CD4-positive, alpha-beta T cell (primary cell): ENCODE measurements at places on chromosomes 6 and 20.

- no peak for DNase-seq
These were observed 17.4 kb downstream of the ITPR3 start for GRCh38 chr6:33638556-33638955.

DNA sequence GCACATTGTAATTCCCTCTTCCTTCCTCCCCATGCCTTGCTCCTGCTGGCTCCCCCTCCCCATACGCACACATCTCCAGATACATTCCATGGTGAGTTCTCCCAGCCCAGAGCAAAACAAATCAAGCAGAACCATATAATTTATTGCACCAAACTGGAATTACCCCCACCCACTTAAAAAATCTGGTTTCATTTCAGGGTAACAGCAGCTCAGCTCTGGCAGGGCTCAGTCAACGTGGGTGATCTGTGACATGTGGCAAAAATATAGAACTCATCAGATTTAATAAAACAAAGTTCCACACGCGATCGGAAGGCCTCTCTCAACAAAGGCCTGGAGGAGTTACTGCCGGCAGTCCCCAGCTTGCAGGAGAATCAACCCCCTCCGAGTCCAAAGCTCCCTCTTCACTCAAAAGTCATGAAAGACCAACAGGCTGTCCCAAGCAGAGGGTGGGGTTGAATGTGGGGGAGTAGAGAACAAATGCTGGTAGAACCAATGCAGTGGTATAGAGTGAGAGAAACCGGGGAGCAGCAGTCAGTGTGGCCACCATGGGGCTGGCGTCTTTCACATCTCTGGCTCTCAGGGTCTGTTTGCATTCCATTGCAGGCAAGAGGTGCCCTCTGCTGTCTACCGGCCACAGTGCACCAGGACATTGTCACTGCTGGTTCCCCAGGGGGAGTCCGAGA, 323.3 kb upstream of the NT5E start:
- DNase-seq, result no peak

- DNase-seq, result no peak
These were observed 103.0 kb downstream of the ZFAND3 start for GRCh38 chr6:37922563-37922962.

DNA sequence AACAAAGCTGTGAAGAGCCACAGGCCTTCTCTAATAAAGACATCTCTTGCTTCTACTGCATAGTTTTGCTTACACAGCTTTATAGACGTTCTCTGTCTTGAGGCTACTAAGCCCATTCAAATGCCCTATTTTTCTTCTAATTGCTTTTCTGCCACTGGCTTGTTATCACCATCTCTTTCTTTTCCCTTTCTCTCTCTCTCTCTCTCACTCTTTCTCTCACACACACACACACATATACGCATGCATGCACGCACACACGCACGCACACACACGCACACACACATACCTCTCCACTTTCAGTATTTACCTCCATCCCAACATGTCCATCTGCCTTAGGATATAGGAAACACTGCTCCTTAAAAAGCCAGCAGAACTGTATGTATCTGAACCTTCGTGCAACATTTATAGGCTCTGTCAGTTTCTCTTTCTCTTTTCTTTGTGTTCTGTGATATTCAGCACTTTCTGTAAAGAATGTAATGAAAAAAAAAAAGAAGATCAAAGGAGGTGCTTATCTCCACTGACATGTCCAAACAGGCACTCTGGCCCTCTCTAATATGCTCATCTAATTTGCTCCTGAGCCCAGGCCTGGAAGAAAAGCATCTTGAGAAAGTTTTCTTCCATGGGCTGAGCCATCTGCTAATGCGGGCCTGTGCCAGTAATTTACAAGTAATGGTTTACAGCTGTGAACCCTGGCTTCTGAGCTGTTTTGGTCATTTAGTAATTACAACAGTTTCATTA, 1046.7 kb upstream of the MAP3K7 start:
- no peak for DNase-seq

GRCh38 chr6:147035886-147036285, 168.3 kb upstream of the STXBP5 start:
- DNase-seq, result no peak

DNA sequence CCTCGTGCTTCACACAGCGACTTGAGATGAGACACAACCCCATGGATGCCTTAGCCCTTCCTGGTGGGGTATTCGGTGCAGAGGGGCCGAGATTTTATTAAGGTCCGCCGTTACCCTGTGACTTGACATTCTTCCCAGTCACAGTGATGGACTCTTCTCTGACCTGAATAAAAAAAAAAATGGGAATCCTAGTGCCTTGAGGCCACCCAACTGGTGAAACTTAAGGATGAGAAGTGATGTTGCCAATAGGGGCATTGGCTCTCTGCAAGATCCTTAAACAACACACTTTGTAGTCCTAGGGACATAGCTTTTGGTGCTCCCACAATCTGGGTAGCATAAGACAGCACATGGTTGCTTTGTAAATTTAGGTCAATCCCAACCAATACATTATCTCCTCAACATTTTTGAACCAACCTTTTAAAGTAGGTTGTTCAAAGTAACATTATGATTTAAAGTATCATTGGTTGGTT, 814 bp upstream of the ADNP start:
- DNase-seq, result no peak

DNA sequence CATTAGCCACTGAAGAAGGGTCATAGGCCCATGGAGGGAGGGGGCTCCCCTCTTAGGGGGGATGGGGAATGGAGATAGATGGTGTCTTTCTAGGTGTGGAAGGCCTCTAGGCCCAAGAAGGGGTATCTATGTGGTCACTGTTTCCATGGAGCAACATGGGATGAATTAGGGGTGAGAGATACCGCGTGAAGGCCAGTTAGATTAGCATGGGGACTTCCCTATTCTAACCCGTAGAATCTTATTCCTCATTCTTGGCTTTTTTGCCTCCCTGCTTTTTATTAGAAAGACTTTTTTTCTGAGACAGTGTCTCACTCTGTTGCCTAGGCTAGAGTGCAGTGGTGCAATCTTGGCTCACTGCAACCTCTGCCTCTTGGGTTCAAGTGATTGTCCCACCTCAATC, 3.2 kb downstream of the RAB44 start:
- no peak for DNase-seq

- DNase-seq, result no peak
These were observed 83.5 kb downstream of the SCML4 start for GRCh38 chr6:107740496-107741190.

DNA sequence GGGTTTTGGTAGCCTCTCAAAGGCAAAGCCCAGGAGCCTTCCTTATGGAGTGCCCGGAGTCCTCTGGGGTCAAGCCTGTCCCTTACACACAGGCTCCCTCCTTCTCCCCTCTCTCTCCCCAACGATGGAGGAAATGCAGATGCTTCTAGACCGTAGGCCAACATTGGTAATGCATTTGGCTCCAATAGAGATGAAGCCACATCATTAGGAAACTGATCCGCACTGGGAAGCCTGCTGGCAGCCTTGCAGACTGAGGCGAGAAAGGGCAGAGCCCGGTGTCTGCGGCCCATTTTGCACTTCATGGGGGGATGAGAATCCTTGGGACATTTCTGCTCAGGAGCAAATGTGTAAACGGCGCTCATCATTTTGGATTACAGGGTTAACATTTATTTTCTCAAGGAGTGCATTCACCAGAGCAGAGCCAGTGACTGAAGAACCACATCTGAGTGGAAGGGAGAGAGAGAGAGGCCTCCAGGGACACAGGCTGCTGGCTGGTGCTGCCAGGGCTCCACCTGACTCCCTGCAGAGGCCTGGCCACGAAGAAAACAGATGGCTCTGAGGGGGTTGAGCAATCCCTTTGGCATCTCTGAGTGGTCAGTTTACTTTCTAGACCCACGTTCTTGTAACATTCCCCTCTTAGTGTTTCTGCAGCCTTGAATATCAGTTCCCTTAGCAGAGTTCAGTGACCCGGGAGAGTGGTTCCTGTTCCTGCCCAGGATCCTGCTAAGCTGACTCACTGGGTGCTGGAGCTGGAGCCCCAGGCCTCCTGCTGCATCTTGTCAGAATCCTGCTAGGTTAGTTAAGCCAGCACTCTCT, 4.4 kb upstream of the CST3 start:
- DNase-seq, result no peak

- no peak for DNase-seq
These were observed 61.0 kb downstream of the RAB44 start for GRCh38 chr6:36758516-36759147.

DNA sequence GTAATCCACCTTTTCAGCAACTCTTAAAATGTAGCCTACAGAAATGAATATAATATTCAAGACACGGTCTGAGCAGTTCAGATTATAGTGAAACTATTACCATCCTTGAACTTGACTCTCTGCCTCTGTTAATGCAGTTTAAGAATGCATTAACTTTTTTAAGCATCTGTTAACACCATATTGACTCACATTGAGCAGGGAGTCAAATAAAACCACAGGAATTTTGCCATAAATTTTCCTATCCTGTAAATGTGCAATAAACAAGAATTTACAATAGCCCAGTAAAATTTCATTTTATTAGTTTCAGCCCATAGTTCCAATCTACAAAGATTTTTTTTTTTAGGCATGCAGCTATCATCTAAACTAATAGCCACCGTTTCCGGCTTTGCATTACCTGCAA, 239.2 kb upstream of the DEFB112 start:
- DNase-seq, result no peak

- DNase-seq, result no peak
These were observed 501 bp downstream of the SIRPB2 start for GRCh38 chr20:1490643-1491195.

DNA sequence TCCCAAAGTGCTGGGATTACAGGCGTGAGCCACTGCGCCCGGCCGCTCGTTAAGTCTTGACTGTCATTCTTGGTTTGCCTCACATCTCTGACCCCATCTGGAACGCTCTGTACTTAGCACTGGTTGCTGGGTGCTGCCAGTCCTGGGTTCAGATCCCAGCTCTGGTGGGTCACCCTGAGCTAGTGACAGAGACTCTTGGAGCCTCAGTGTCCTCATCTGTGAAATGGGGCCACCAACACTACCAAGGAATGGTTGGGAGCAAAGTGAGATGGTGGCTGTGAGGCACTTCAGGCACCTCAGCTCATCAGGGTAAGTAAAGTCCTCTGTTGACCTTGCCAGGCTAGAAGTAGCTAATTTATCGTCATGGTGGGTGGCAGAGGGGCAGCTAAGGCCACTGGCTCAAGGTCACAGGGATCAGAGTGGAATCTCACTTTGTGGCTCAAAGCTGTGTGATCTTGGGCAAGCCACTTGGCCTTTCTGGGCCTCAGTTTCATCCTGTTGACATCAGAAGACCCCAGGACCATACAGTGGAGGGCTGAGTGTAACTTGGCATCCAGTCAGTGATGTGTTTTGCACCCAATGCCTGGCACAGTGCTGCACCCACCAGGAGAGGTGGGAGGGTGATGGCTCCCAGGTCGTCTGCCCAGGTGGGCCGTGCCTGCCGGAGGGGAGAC, 46.7 kb downstream of the UBE2V1 start:
- no peak for DNase-seq

GRCh38 chr20:55160037-55160436, 684.6 kb downstream of the DOK5 start:
- no peak for DNase-seq

DNA sequence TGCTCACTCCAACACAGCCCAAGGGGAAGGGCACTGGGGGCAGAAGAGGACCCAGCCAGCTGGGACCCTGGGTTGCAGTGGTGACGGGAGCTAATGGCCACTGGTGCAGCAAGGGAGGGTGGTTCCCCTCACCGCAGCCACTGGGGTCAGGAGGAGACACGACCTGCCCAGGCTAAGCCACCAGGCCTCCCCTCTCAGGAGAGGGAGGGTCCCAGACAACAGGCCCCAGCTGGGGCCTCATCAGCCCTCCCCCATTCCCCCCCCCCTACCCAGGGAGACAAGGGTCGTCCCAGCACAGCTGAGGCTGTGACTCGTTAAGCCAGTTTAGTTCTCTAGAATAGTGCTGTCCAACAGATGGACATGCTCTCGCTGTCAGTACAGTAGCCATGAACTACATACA, 17.3 kb upstream of the MATN4 start:
- DNase-seq, result no peak

DNA sequence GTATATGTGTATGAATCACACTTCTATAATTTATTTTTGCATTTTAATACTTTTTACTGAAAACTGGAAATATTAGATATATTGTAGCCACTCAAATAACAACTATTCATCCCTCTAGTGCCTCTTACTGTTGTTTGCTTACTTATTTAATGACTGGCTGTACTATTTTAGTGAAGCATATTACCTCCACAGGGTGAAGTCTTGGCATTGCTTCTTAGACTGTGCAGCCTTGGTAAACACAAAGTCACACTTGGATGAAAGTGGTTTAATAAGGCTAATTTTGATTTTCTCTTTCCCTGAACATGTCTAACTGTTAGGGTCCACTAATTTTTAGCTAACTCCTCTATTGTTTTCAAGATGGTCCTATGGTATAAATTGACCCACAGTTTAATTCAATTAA, 1043.2 kb upstream of the ADGRB3 start:
- DNase-seq, result no peak

- DNase-seq, result no peak
These were observed 314.3 kb upstream of the CHD6 start for GRCh38 chr20:41932431-41932830.

GRCh38 chr6:137519629-137520176, 25.5 kb upstream of the OLIG3 start:
- DNase-seq, result no peak

DNA sequence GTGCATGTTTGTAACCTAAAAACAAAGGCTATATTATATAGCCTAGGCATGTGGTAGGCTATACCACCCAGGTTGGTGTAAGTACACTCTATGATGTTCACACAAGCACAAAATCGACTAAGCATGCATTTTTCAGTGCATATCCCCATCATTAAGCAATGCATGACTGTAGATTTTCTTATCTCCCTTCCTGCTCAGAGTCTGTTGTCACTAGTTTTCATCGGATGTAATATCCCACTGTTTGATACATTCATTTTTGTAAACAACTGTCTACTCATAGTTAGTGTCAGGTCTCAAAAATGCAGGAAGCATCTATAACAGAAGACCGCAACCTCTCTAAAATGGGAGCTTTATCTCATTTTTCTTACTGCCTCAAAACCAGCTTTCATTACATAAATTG, 70.7 kb downstream of the GFRAL start:
- no peak for DNase-seq

GRCh38 chr6:144745439-144745838, 460.3 kb downstream of the UTRN start:
- DNase-seq, result no peak

GRCh38 chr6:71478834-71479541, 190.4 kb downstream of the OGFRL1 start:
- DNase-seq, result no peak

- no peak for DNase-seq
These were observed 98.2 kb upstream of the DTNBP1 start for GRCh38 chr6:15761045-15761502.

- DNase-seq, result no peak
These were observed 3.0 kb upstream of the CCN2 start for GRCh38 chr6:131954059-131954774.

GRCh38 chr6:107590378-107590777, 100.5 kb downstream of the SOBP start:
- DNase-seq, result no peak

- no peak for DNase-seq
These were observed 232.3 kb upstream of the GMDS start for GRCh38 chr6:2477666-2478065.

- DNase-seq, result no peak
These were observed 360.2 kb downstream of the PREX1 start for GRCh38 chr20:48467622-48468021.

- no peak for DNase-seq
These were observed 646.6 kb downstream of the HACE1 start for GRCh38 chr6:104212977-104213668.

- no peak for DNase-seq
These were observed 30.5 kb upstream of the GLP1R start for GRCh38 chr6:39018103-39018502.
